ENCODE measurements at places on chromosomes 4 and X.

DNA sequence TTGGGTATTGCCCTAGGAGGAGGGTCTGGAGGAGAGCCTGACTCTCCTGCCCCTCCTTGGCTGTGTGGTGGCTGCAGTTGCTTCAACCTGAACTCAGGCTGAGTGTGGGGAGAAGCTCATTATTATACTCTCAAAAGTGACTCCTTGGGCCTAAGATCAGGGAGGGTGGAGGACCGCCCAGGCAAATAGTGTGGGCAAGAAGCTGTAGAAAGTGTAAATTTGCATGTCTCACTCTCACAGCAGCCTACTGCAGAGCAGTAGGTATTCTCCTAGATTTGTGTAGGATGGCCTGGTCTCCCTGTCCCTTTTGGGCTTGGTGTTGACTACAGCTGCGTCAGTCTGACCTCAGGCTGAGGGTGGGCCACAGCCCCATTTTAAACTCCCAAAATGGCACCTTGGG lies 156.1 kb downstream of the ZNF330 start:
- DNase-seq: no peak

DNA sequence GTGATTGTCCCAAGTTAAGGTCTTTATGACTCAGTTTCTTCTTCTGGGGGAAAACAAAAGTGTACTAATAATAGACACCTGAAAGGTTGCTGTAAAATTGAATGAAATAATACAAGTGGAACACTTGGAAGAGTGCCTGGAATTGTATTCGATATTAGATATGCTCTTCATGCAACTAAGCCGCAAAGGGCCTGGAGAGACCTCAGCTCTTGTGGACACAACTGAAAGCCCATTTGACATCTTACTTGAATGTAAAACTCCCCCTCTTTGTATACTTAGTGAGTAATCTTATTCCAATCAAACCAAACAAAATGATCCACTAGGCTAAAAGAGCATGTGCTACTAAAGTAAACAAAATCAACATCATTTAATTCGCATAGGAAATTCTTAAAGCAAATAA lies 511 bp upstream of the MAP9 start:
- no peak for DNase-seq

DNA sequence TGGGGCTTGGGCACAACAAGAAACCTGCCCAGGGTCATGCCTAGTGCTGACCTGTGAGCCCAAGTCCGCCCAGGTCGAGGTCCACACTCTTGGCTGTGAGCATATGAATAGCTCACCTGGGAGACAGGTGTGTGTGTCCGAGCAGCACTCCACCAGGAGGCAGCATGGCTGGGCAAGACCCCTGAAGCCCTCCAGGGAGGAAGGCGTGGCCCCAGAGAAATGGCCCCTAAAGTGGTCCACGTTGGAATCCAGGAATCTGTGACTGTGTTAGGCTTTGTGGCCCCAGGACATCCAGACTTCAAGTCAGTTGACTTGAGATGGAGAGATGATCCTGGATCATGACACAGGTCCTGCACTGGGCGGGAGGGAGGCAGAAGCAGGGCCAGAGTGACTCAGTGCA lies 138.8 kb downstream of the CPZ start:
- DNase-seq: no peak

DNA sequence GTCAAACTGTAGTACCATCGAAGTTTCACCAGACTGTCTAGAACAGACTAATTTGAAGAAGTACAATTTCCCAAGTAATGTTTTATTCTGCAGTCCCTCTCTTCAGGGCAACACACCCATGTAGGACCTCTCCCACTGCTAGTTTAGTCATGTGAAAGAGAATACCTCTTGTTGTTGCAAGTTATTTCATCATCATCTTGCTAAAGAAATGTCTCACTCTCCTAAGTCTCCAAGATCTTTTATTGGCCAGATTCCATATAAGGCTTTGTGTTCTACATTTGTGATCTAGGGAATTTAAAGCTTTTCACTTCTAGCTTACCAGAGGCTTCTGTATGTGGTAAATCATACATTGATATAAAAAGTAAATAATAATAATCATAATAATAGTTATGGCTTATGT lies 745.3 kb upstream of the MAGEB2 start:
- no peak for DNase-seq

DNA sequence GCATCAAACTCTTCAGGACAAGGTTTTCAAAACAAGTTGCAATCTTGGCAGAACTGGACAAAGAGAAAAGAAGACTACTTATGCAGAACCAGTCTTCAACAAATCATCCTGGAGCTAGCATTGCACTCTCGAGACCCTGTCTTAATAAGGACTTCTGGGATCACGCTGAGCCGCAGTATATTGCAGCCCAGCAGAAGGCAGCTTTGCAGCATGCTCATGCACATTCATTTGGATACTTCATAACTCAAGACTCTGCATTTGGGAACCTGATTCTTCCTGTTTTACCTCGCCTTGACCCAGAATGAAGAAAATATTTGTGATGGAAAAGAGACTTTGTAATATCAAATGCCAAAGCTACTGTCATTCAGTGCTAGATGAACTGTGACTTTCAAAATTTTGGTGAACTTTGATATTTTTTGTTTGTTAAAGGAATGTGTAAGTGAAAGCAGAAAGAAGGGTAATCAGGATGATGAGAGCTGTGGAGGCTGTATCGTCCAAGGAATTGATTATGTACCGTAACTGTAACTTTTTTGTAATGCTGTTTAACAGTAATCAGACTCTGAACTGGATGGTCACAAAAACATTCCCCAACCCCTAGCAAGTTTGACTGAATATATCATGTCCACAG lies 27.2 kb downstream of the HSPA4L start:
- DNase-seq: no peak

DNA sequence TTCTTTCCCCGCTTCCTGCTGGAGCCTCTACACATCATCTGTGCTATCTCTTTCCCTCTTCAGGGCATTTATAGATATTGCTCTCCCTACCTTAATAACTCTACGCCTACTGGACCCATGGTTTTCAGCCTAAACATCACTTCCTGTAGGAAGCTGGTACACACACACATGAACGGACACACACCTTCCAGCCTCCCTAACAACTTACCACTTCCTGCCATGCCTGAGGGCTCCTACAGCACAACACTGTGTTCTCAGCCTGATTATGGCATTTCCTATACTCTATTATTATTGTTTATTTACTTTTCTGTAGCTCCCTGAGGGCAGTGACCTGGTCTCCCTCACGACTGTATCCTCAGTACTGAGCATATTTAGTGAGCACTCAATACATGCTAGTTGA lies 163.6 kb upstream of the MAP3K15 start:
- no peak for DNase-seq

DNA sequence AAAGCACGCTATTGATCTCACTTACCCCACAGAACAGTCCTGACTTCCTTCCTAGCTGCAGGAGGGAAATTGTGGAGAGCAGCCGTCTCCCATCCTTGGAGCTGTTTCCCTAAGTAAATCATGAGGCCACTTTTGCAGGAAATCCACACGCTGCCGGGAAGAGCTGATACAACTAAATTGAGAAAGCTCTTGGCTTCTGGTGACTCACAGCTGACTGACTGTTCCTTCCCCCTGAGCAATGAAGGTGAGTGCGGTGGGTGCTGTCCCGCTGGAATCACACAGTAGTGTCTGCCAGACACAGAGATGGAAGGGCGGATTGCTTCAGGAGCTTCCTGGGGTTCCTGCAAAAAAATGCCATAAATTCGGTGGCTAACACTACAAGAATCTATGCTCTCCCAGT lies 268.9 kb downstream of the ASMT start:
- no peak for DNase-seq

DNA sequence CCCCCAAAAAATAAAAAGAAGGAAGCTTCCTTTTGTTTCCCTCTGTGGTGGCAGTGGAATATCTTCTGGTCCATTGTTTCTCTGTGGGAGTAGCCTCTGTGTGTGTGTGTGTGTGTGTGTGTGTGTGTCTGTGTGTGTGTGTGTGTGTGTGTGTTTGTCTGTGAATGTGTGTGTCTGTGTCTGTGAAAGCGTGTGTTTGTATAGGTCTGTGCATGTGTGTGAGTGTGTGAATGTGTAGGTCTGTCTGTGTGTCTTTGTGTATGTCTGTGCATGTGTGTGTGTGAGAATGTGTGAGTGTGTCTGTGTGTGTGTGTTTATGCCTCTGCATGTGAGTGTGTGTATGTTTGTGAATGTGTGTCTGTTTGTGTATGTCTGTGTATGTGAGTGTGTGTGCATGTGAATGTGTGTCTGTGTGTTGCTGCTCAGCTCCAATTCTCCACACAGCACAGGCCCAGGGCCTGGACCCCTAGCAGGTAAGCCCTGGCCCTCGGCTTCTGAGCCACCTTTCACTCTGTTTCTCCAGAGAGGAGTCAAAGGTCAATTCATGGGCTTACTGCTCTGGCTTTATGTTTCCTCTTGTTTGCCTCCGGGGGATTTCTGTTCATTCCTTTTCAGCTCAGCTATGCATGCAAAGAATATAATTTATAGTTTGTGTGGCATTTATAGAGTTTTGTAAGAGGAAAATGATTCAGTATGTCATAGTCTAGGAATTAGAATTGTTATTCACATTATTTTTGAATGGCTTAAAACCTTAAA lies 89.8 kb downstream of the UCHL1 start:
- no peak for DNase-seq

DNA sequence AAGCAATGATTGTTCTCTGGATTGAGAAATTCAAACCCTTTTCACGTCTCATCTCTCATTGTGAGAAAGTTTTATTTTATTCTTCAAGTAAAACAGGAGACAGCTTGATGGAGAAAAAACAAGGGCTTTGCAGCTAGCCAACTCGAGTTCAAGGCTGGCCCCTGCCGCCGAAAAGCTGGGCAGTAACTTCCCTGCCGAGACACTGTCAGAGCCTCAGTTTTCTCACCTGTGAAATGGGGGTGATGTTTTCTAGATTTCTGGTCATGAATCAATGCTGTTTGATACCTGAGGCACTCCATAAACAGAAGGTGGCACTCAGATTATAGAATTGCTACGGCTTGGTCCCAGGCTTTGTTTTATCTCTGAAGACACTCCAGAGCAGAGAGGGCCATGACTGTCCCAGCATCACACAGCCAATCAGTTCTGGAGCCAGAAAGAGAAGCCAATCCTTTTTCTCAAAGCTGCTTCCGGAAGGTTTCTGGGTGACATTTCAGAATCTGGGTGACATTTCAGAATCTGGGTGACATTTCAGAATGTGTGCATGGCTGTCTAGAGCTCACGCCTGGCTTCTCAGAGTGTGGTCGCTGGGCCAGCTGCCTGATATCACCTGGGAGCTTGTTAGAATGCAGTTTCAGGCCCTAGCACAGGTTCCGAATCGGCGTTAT lies 33.2 kb downstream of the HMX1 start:
- no peak for DNase-seq

DNA sequence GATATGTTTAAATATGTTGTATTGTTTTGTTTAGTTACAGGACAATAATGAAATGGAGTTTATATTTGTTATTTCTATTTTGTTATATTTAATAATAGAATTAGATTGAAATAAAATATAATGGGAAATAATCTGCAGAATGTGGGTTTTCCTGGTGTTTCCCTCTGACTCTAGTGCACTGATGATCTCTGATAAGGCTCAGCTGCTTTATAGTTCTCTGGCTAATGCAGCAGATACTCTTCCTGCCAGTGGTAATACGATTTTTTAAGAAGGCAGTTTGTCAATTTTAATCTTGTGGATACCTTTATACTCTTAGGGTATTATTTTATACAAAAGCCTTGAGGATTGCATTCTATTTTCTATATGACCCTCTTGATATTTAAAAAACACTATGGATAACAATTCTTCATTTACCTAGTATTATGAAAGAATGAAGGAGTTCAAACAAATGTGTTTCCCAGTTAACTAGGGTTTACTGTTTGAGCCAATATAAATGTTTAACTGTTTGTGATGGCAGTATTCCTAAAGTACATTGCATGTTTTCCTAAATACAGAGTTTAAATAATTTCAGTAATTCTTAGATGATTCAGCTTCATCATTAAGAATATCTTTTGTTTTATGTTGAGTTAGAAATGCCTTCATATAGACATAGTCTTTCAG lies 26.9 kb downstream of the NUDT6 start:
- DNase-seq: no peak

GRCh38 chrX:155682834-155683233 lies 70.1 kb upstream of the TMLHE start:
- DNase-seq: no peak

GRCh38 chrX:16588266-16588665 lies 61.7 kb upstream of the S100G start:
- DNase-seq: no peak

GRCh38 chrX:132750331-132751062 lies 207.9 kb downstream of the HS6ST2 start:
- no peak for DNase-seq

All from HS-27A (cell line).